Lower lobe of right lung (tissue), 2 donors: ENCODE measurements at places on chromosomes 5 and 9.

DNA sequence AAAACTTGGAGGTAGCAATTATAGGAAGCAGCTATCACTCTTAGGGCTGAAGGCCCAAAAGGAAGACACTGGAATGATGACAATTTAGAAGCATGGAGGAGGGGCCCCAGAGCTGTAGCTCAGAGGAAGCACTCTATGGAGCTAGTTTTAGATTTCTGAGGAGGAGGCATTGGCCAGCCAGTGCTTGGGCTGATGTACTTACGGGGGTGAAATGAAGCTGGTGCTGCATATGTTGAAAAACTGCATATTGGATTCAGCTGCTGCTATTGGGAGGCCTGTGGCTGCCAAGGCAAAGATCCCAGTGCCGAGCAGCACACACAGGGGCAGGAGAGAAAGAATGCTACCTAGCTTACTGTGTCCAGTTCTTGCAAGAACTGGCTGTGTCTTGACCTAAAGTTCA is 53.9 kb upstream of the HMHB1 start:
- no peak for DNase-seq

DNA sequence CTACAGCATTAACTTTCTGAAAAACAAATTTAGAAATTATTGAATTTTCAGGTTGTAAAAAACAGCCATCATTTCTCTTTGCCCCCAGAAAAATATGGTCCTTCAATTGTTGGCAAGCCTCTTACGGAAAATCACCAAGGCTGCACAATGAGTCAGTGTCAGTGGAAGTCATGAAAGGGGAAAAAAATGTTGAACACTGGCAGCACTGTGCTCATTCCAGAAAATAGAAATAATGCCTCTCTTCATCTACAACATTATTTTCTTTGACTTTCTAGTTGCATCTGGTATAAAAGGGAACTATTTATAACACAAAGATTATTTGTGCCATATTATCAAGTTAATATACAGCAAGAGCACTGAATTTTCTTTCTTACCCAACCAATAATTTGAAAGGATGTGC is 26.7 kb upstream of the STK32A start:
- DNase-seq: no peak

DNA sequence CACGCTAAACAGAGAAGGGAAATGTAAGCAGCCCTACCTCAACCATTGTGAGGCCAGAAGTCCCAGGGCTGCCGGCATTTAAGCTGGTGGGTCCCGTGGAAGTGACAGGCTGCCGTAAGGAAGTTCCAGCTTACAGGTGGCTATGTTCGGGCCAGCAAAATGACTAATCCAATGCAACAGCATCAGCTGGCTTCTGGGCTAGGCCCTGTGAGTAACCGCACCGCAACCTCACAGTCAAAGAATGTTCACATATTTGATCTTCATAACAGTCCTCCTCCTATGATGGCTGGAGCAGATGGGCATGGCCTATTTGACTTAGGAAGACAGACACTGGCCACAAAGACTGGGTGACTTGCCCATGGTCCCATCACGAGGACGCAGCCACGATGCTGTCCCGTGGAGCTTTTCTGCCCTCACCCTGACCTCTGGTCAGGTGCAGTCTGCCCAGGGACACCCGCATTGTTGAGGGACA is 88.2 kb downstream of the LIFR start:
- DNase-seq: no peak

GRCh38 chr5:86374611-86375010 is 243.1 kb upstream of the COX7C start:
- DNase-seq: no peak

DNA sequence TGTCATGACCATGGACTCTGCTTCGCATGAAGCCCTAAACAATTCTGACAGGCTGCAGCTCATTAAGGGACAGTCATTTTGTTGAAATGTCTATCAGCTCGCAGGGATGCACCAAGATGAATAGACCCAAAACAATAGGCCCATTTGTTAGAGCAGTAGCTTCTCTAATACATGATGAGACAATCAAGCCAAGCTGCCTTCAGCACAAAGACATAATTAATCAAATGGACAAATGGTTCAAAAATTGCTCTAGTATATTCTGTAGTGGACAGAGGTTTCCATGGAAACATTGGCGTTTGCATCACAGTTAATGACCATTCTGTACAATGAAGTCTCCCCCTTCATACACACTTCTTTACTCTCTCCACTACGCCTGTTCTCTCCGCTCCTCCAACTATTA is 274.6 kb downstream of the ANXA1 start:
- DNase-seq: no peak
